Activated CD4-positive, alpha-beta T cell treated with anti-CD3 and anti-CD28 coated beads for 24 hours (primary cell): ENCODE measurements at places on chromosomes 11 and 22.

GRCh38 chr11:134277183-134278001 lies 1.2 kb downstream of the GLB1L3 start:
- no peak for DNase-seq

- no peak for DNase-seq
Measured at GRCh38 chr11:128424271-128424711, 163.1 kb downstream of the ETS1 start.

GRCh38 chr22:22068025-22068424 lies 85.4 kb upstream of the TOP3B start:
- DNase-seq = no peak

DNA sequence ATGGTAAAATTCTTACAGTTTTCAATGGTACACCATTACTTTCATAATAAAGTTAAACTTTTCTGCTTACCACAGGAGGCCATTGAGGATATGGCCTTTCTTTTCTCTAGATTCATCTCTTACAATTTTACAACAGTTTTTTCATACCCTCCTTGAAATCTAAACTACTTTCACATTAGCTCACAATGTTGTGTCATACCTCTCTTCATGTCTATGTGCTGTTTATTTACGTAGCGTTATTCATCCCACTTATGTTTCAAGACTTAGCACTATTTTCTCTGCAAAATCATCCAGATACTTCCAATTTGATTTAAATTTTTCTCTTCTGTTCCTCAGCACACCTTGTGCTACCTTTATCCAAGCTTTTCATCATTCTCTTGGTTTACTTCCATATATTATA lies 123.3 kb downstream of the METTL15 start:
- no peak for DNase-seq

GRCh38 chr11:128765571-128766549 lies 72.0 kb downstream of the FLI1 start:
- no peak for DNase-seq

DNA sequence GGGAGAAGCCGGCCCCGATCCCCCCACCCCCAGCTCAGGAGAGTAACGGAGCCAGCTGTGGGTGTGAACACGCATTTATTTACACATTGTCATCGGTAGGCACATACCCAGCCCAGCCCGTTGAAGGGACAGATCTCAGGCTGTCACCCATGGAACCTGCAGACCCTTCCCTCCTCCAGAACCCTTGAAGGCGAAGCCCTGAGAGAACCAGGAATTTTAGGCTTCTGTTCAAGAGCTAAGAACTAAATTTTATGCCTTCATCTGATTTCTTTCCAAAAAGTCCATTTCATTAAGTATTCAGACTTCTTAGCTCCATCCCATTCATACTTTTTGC lies 379 bp upstream of the BRMS1 start:
- DNase-seq = no peak

DNA sequence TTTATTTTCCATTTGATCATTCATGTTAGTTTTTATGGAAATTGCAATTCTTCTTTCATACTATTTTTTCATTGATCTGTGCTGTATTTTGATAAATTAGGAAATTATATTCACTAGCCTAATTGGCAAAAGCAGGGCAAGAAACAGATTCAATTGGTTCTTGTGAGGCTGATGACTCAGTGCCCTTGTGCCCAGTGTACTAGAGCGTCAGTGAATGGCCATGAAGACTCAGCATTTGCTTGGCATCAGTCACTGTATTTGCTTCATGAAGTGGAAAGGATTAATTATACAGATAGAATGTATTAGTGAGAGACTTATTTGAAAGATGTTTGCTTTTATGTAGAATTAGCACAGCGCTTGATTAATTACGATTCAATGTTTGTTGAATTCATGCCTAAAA lies 31.8 kb downstream of the MRGPRX1 start:
- DNase-seq = no peak

- no peak for DNase-seq
Measured at GRCh38 chr22:26768952-26769351, 111.6 kb downstream of the MIAT start.

DNA sequence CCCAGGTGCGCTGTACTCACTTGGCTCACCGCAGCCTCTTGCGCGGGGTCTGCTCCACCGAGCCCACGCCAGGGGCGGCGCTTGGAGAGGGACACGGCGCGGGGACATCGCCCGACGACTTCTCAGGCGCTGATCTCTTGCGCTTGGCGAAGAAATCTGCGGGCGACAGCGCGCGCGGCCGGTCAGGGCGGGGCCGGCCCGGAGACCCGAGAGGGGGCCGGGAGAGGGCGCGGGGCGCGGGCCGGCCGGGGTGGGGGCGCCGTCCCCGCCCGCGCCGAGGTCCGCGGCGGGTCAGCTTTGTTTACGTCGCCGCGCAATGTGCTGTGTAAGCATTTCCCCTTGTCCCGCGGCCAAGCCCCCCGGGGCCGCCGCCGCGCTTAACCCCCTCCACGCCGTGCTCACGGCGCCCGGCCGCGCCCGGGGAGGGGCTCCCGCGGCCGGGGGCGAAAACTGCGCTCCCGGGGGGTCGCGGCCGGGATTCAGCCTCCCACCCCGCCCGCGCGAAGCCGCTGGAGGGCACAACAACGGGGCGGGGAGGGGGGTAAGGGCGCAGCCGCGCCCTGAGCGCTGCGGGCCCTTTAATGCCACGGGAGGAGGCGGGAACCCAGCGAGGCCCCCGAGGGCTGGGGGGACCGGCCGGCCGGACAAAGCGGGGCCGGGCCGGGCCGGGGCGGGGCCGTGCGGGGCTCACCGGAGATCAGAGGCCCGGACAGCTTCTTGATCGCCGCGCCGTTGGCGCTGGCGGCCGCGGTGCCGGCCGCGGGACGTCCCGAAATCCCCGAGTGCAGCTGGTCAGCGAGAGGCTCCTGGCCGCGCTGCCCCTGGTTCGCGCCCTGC lies 1.4 kb downstream of the CDKN1C start:
- no peak for DNase-seq

DNA sequence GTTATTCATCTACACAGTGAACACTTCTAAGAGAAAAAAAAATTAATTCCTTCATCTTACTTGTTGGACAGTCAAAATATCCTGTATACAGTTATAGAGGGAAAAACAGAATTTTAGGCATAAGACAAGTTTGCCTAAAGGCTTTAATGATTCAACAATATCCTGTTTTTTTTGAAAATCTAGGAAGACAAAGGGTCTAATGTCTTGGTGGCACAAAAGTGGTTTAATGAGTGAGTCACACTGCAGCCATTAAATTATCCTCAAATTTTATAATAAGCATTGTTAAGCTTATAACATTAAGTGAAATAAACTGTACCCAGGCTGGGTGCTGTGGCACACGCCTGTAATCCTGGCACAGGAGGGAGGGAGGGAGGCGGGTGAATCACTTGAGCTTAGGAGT lies 72.9 kb downstream of the GAB2 start:
- no peak for DNase-seq

GRCh38 chr11:13687271-13687670 lies 18.8 kb downstream of the FAR1 start:
- DNase-seq = no peak

DNA sequence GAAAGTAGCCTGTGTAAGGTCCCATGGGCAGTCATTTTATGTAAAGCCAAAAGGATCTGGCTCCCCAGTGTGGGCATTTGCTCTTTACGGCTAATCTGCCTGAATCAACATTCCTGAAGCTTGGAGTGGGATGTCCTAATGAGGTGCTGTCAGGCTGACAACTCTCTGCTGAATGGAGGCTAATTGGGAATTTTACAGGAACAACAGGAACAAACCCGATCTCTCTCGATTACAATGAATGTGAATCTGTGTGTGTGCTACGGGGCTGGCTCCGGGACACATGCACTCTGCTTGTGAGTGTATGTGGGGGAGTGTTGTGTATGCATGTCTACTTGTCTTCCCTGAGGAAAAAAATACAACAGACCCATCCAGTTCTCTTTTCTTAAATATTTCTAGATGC lies 415.2 kb downstream of the TENM4 start:
- no peak for DNase-seq

DNA sequence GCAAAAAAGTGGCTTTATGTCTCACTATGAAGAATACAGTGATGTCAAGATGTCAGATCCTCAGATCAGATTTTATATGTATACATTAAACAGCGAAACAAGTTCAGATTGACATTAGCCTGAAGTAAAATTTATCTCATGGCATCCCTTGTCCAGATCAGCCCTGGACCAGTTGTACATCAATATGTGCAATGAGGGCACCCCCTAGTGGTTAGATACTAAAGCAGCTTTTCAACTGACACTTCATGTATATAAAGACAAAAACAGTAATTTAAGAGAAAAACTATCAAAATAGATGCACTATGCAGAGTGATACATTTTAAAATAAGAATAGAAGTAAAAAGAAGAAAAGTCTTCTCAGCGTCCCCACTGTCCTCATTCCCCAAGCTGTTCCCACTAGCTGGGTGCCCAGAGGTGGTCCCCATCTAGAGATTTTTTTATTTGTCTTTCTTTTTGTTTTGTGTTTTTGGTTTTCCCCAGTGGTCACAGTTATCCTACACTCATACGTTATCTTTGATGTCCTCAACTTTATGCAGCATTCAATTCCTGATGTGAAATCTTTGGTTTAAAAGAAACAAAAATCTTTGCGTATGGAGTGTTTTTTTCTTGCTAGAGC lies 2193.4 kb upstream of the RAG2 start:
- DNase-seq = no peak

GRCh38 chr11:66484806-66485380 lies 4.7 kb downstream of the DPP3 start:
- no peak for DNase-seq

GRCh38 chr11:119972281-119972680 lies 165.6 kb downstream of the TRIM29 start:
- DNase-seq = no peak

DNA sequence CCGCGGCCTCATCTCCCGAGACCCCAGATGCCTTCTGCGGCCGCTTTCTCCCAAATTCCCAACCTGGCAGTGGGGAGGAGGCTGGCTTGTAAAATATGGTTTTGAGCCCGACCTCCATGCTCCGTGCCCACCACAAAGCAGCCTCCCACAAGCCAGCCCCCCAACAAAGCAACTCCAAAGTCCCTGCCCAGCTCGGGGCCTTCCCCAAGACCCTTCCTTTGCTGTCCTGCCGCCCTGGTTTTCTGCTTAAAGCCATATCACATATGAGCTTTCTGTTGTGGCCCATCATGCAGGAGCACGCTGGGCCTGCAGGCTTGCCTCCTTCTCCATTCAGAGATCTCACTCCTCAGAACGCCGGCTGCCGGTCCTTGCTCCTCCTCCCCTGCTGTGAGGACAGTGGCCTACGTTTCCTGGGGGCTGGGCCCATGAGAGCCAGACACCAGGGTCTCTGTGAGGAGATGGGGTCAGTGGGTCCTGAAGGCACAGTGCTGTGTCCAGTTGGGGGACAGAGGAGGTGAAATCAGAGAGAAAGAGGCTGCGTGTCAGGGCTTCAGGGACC lies 680.0 kb downstream of the BRD1 start:
- no peak for DNase-seq

GRCh38 chr22:28017859-28018258 lies 98.8 kb upstream of the PITPNB start:
- no peak for DNase-seq

- DNase-seq = no peak
Measured at GRCh38 chr22:41563051-41563711, 2.4 kb downstream of the CSDC2 start.

- no peak for DNase-seq
Measured at GRCh38 chr22:23754980-23755636, 883 bp upstream of the VPREB3 start.

GRCh38 chr11:78397398-78397797 lies 20.2 kb downstream of the GAB2 start:
- DNase-seq = no peak

DNA sequence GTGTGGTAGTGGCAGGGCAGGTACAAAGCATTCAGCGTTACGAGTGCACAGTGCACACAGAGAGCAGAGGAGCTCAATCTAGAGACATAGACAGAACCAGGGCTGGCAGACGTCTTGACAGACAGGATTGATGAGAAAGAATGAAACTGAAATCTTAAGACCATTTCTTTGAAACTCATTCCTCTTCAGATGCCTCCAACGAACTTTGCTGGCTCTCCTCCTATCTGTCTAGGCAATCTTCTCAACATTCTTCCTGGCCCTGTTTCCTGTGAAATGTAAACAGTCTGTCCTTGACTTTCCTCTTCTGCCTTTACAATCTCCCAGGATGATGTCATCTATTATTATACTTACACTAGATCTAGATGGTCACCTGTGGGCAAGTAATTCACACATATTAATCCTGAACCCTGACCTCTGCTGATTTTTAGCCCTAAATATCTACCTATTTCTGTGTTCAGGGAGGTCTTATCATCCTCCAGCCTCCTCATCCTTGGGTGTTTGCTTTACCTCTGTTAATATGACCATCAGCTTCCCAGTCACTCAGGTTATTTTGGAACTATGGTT lies 119.5 kb downstream of the ENTHD1 start:
- peak; percentile 5 for DNase-seq

GRCh38 chr11:94593030-94593429 lies 25.9 kb downstream of the PIWIL4 start:
- DNase-seq = no peak

DNA sequence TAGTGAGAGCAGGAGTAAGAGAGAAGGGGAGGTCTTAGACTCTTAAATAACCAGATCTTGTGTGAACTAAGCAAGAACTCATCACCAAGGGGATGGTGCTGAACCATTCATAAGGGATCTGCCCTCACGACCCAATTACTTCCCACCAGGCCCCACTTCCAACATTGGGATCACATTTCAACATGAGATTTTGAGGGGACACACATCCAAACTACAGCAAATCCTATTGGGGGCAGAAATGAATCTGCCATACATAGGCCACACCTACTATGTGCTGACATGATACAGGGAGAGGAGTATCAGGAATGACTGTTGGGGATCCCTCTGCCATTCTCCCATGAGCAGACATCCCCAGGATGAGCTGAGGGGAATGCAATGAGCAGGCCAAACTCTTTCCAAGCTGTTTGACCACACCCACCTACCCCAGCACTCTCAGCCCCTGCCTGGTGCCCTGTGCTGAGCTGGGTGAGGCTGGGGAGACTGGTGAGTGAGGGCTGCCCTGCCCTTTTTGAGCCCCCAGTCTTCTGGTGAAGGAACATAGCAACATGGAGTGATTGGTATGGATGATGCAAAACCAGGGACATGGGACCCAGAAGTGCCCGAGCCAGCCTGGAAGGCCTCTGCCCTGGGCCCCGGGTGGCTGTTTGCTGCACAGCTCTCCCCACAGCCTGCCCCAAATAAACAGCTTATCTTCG lies 1.2 kb upstream of the GTSE1 start:
- DNase-seq = no peak

GRCh38 chr11:134740590-134741261 lies 328.7 kb upstream of the B3GAT1 start:
- DNase-seq = no peak

- DNase-seq = no peak
Measured at GRCh38 chr11:68749229-68750123, 1.8 kb downstream of the TESMIN start.

DNA sequence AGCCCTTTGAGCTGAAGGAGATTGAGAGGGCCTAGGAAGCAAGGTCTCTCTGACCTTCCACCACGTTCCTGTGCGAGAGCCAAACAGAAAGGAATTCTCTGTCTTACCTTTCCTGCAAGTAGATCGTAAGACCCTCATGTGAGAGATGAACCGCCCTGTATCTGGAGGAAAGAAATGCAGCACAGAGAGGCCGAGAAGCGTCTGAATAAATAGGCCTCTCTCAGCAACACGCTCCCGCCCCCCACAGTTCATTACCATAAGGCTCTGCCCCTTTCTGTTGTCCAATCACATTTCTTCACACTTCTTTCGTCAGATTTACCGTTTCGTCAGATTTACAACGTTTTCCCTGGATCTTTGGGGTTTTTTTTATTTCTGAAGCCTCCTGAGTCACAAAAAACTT lies 90.3 kb downstream of the BLID start:
- no peak for DNase-seq

- DNase-seq = no peak
Measured at GRCh38 chr11:1447845-1448825, 38.4 kb downstream of the MOB2 start.

- no peak for DNase-seq
Measured at GRCh38 chr22:40244586-40244985, 66.9 kb downstream of the TNRC6B start.
